ENCODE measurements at places on chromosomes 4 and X.

GRCh38 chrX:45715748-45716147, 515.1 kb upstream of the DIPK2B start:
- DNase-seq, result no peak

DNA sequence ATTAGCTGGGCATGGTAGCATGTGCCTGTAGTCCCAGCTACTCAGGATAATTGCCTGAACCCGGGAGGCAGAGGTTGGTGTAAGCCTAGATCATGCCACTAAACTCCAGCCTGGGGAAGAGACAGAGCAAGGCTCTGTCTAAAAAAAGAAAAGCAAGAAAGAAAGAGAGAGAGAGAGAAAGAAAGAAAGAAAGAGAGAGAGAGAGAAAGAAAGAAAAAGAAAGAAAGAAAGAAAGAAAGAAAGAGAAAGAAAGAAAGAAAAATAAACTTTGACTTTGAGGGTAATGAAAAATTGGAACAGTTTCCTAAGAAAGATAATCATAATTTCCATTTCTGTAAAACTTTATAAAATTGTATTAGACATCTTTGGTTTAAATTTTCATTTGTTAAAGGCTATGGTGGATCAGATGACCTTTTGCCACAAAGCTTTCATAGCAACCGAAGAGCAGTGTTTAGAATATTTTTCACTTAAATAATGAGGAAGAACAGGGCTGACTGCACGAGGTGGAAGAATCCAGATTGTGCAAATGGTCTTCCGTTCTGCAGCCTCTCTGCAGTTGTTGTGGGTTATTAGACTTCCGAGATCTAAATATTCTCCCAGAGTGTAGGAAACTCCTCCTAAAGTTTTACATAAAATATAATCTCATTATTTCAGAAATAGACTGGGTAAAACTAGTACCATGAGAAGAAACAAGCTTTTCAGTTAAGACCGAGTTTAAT, 55.9 kb downstream of the RBM47 start:
- no peak for DNase-seq

DNA sequence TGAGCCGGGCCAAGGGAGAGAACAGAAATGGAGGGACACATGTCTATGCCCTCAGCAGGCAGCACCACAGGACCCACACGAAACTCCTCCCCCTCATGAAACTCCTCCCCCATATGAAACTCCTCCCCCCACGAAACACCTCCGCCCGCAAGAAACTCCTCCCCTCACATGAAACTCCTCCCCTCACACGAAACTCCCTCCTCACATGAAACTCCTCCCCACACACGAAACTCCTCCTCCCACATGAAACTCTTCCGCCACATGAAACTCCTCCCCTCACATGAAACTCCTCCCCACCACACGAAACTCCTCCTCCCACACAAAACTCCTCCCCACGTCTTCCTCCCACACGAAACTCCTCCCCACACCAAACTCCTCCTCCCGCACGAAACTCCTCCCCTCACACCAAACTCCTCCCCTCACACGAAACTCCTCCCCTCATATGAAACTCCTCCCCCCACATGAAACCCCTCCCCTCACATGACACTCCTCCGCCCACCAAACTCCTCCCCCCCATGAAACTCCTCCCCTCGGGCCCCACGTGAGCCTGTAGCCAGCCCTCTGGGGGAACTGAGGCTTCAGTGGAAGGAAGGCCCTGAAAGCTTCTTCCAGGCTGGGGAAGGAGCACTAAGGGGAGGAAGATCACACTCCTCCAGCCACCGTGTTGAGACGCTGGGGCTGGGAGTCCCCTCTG, 15.2 kb downstream of the ADRA2C start:
- peak; percentile 24 for DNase-seq

DNA sequence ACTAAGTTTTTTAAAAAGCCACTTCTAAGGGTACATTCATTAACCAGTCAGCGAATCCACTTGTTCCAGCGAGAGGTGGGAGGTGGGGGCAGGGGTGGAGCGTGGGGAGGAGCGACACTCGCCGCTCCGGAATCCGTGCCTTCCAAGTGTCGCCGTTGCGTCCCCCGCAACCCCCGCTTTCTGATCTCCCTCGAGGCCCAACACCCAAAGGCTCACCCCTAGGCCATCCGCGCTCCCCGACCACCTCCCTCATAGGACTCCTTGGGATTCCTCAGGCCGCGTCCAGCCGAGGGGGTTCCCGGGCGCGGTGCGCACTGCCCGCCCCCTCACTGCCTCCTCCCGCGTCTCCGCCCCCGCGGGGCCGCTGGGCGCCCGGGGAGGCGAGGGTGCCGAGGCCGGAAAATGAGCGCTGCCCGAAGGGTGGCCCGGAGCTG, 108.1 kb upstream of the STOX2 start:
- DNase-seq, result no peak
